Activated CD4-positive, CD25-positive, alpha-beta regulatory T cell (primary cell): ENCODE measurements at places on chromosomes 16 and 17.

DNA sequence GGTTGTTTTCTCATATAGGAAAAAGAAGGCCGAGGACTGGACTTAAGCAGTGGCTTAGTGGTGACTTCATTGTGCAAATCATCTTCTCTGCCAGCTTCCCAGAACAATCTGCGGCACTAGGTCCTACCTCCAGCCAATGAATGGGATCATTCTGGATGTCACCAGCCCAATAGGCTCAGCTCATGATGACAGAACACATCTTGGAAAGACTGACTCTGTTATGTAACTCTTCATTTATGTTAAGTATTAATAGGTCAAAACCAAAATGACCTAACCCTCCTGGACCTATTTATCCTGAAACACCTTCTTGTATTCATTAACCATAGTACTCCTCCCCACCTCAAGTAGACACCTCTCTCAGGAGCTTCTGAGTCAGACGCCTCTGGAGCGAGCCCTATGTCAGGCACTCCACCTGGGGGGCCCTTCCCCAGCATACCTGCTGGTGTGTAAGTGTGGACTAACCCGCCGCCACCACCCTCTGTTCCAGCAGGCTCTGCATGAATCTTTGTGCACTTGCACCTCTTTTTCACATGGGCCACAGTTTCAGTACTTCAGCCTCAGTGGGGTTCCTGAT is 7.2 kb downstream of the ARL2BP start:
- no peak for DNase-seq

DNA sequence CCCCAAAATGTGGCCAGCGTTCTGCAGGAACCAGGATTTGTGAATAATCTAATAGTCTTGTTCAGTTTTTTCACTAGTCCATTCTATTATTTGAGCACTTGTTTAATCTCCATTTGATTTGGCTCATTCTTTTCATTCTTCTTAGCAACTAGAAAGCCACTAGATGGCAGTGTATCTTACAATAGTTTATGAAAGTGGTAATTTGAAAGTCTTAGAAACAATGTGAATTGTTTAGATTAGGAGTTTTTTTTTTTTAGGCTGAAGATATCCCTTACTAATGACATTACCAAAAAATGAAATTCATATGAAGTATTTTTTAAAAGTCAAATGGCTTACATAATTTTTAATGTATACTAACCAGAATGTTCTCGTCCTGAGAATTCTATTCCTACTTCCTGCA is 6.7 kb downstream of the ERI2 start:
- no peak for DNase-seq

DNA sequence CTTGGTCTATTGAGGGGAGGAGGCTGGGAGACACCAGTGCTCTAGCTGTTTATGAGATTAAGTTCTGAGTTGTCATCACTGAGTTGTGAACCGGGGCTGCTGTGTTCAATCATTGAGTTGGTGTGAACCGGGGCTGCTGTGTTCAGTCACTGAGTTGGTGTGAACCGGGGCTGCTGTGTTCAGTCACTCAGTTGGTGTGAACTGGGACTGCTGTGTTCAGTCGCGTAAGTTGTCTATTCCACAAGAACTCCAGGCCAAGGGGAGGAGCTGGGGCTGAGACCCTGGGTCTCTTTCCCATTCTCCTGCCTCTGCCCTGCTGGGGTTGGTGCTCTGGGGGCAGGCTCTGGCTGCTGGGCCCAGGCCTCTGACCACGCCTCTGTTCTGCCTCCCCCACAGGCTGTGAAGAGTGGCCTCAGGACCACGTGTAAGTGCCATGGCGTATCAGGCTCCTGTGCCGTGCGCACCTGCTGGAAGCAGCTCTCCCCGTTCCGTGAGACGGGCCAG is 24.5 kb downstream of the WNT9B start:
- DNase-seq, result no peak

- DNase-seq, result no peak
Observed at GRCh38 chr17:70702683-70703255, 533.4 kb downstream of the KCNJ2 start.

GRCh38 chr17:62755141-62755851 is 52.8 kb downstream of the MARCHF10 start:
- no peak for DNase-seq

DNA sequence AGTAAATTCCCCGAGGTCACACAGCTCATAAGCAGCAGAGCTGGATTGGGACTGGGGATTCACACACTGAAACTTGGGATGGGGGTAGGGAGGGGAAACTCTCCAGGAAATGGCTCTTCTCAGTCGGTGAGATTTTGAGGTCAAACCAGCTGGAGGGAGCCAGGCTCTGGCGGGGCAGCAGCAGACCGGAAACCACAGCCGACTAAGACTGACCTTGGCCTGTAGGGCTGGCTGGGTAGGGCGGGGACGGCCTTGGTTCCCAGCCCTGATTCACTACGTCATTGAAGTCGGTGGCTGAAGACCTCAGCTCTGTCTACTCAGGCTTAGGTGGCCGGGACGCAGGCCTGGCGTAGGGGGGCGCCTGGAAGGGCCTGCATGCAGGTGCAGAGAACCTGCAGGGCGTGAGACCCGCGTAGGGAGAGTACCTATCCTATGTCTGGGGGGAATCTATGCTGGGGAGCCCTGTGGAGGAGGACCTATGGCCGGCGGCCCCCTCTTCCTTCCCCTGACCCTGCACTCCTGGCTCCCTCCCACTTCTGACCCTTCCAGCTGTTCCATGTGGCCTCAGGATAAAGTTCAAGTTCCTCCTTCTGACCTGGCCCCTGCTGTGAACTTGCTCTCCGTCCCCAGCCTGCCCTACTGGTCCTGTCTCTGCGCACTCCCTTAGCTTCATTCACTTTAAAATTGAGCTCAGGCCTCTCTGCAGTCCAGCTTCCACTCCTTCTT is 11.9 kb upstream of the SLC4A1 start:
- DNase-seq, result no peak

DNA sequence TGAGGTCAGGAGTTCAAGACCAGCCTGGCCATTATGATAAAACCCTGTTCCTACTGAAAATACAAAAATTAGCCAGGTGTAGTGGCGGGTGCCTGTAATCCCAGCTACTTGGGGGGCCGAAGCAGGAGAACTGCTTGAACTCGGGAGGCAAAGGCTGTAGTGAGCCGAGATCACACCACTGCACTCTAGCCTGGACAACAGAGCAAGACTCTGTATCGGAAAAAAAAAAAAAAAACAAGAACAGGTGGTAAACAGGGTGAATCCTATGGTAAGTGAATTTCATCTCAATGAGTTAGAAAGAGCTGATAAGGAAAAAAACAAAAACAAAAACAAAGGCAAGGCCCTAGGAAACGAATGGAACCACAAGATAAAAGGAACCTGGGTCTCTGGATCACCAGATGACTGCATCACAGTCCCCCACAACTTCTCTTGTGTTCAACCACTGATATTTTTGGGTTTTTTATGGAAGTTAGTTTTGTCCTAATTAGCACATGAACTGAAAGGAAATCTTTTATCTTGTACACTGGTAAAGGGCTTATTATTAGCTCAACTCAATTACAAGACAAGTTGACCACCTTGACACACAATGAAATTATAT is 21.0 kb downstream of the GLG1 start:
- DNase-seq, result no peak

DNA sequence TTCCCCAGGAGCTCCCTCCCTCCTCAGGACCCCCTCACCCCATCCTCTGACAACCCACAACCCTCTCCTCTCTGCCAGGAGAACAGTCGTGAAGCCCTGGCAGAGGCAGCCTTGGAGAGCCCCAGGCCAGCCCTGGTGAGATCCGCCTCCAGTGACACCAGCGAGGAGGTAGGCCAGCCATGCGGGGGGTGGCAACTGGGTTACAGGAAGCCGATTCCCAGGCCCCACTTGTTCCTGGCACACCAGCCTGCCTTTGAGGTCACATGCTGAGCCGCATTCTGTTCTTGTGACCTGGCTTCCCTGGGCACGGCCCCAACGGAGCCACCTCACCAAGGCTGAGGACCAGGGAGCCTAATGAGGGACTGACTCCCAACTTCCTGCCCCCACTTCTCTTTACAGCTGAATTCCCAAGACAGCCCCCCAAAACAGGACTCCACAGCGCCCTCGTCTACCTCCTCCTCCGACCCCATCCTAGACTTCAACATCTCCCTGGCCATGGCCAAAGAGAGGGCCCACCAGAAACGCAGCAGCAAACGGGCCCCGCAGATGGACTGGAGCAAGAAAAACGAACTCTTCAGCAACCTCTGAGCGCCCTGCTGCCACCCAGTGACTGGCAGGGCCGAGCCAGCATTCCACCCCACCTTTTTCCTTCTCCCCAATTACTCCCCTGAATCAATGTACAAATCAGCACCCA is 7.9 kb downstream of the NAT9 start:
- no peak for DNase-seq

DNA sequence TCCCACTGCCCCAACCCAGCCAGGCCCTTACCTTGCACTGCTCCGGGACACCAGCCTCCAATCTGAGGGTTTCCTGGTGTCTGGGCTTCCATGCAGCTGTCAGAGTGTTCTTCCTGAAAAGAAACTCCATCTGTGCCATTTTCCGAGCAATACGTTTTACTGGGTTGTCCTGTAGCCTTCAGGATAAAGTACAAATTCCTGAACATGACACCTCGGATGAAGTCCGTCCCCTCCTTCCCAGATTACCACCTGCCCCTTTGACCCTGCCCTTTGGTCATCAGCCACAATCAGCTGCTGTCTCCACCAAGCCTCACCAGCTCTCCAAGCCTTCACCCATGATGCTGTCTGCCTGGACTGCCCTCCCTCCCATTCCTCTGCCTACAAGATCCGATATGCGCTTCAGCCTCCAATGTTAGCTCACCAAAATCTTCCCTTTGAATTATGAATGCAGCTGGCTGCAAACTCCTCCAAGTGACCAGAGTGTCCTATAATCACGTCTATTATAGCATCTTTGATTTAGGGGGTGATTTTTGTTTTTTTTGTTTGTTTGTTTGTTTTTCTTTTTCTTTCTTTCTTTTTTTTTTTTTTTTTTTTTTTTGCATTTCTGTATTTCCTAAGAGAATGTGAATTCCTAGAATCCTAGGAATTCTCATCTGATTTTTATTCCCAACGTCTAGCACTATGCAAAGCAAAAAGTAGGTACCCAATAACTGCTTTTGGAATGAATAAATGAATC is 60.6 kb upstream of the KIFC3 start:
- no peak for DNase-seq

- no peak for DNase-seq
Observed at GRCh38 chr17:20073055-20073979, 64.2 kb downstream of the SPECC1 start.

DNA sequence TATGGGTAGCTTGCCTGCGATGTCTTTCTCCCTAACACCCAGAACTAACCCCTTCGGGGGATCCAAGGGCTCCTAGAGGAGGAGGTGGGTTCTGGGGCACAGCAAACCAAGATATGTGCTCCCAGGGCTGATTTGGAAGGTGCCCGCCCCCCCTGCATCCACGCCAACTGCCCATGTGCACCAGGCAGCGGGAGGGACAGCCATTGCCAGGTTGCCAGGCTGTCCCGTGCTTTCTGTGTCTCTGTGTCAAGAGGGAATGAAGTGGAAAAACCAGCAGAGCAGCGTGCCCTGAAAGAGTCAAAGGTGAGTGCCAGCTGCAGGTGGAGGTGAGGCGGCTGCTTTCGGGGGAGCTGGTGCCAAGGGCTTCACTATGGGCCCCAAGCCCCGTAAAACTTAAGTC is 6.4 kb downstream of the TEKT5 start:
- DNase-seq, result no peak

- no peak for DNase-seq
Observed at GRCh38 chr17:42475835-42476234, 17.2 kb downstream of the ATP6V0A1 start.

- no peak for DNase-seq
Observed at GRCh38 chr17:77472468-77473310, 331.9 kb downstream of the SEC14L1 start.

DNA sequence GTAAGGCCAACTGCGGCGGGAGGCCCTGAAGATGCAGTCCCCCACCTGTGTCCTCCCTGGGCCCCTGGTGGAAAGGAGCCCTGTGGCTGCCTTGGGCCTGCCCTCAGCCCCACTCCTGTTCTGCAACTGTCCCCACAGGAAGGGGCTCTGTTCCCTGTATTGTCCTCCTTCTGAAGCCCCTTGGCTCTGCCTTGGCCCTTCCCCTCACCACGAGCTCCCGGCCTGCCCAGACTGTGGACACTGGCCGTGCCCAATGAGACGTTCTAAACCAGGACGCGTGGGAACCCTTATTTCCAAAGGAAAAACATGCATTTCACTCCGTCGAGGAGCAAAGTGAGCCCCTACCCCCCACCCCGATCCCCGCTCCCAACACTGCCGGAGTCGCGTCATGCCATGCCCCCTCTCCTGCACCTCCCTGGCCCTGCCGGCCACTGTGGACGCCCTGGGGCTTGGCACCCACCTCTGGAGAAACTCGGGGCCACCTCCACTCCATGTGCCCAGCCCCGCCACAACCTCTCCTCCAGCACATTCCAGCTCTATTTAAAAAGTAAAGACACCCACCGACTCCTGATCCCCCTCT is 13.5 kb upstream of the PNPO start:
- no peak for DNase-seq

DNA sequence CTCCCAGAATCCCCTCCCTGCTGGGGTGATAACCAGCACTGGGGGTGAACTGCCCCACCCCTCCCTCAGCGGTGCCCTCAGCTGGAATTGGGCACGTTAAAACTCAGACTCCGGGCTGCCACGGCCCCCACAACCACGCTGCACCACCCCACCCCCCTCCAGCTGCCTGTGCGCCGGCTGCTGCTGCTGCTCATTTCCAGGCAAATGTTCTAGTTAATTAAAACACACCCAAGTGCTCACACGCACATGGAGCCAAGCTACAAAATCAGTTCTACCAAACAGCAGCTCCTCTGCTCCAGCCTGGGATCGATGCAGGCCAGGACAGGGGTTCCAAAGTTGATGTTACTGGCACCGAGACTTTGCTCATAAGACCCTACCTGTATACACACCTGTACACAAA is 180.5 kb downstream of the ZNF423 start:
- DNase-seq, result no peak

GRCh38 chr16:27317738-27318391 is 4.1 kb downstream of the IL4R start:
- peak; percentile 44 for DNase-seq

GRCh38 chr16:74078511-74079231 is 217.9 kb upstream of the PSMD7 start:
- DNase-seq, result no peak

DNA sequence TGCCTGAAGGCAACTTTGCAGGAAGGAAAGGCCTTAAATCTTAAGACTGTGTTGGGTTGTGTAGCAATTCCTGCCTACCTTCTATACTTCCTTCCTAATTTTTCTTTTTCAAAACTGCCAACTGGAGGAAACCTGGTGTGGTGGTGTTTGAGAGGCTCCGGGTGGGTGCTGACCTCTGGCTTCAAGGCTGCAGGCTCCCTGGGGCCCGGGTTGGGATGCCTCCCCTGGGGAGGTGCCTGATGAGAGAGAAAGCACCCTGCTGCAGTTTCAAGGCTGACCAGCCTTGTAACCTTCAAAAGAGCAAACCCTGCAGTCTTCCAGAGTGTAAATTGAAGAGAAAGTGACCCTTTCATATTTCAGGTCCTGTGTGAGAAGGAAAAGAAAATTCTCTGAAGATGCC is 55.9 kb downstream of the MSI2 start:
- DNase-seq, result no peak

- DNase-seq, result no peak
Observed at GRCh38 chr16:3856367-3857141, 24.0 kb downstream of the CREBBP start.
